Natural killer cell (primary cell): ENCODE measurements at places on chromosomes 7 and 10. TPM values are rescaled to one million over a fixed set of nuclear protein-coding genes. Genes with fewer than 3 reads are reported as not detected.

WEE2 gene
- 0.16 TPM for total RNA-seq

DNA sequence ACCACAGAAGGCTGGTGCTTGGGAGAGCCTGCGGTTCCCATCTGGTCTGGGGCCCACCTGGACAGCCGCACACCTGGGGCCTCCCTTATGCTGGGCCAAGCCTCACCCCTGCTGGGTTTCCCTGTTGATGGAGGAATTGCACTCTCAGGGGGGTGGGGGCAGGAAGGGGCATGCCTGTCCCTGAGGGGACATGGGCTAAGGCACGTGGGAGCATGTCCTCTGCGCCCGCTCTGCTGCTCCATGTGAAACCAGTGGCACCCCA lies 43.4 kb downstream of the OAT start:
- no peak for DNase-seq

DNA sequence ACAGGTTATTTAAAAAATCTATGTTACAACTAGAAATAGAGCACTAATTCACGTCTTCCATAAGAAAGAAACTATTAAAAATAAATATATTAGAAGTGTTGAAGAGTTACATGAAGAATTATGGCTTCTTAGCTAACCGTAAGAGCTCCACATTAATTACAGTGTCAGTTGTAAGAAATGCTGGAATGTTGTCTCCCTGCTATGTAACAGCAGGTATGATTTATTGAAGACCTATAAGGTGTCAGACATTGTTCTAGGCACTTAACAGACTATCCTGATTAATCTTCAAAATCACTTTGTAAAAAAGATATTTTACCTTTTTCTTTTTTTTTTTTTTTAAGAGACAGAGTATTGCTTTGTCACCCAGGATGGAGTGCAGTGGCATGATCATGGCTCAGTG lies 75.8 kb upstream of the NEBL start:
- no peak for DNase-seq

CRHR2 gene
- not detected for total RNA-seq

ICA1 gene
- total RNA-seq = 1.9 TPM

GRCh38 chr7:50317221-50317678 lies 12.7 kb downstream of the IKZF1 start:
- peak; percentile 92 for DNase-seq

DNA sequence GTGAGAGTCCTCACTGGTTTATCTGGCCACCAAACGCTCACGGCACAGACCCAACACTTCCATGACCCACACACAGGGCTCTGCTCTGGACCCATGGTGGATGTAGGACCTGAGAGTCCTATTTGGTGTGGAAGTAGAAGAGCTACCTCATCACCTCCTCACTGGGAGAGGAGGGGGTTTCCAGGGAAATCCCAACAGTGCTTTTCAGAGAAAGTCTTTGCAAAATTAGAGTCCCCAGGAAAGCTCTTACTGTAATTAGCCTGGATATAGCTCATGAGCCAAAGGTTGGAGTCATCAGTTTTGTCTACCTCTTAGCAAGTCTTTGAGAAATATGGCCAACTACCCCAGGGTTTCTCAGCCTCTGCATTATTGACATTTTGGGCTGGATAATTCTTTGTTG lies 34.7 kb upstream of the TARP start:
- DNase-seq = no peak

- DNase-seq = no peak
Observed at GRCh38 chr7:17009007-17009719, 127.4 kb upstream of the AGR3 start.

NEUROD6 gene
- total RNA-seq = not detected

DNA sequence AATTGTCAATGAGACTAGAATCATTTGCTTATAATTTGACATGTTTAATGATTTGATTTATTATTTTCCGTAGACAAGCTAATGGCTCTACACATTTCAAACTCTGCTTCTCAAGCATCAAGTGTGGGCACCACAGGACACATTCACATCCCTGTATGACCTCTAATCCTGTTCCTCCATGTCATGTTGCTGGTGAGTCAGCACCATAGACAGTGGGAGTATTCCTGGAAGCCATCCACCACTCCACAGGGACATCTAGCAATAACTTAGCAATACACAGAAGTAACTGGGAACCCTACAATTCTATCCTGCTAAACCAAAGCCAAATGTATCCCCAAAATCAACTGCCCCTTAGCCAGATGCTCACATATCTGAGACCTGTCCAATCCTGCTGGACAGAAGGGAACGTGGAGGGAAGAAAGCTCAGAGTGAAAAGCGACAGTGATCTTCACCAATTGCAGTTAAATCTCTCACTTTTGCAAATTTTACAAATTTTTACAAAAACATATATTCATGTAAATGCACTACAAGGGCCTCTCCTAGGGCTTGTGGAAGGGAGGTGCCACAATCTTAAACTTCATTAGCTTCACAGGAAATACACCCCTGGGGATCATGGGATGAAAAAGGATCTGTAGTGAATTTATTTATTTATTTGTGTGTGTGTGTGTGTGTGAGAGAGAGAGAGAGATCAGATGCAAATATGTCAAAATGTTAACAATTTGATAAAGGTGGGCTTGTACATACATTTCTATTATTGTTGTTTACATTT lies 126.5 kb downstream of the GFRA1 start:
- no peak for DNase-seq

- peak; percentile 40 for DNase-seq
Observed at GRCh38 chr7:149868623-149869290, 5.0 kb upstream of the ATP6V0E2 start.

SNCG gene
- total RNA-seq = not detected

GRCh38 chr10:37976091-37976879 lies at the start of gene ZNF25:
ZNF25 (minus strand) TSS chr10:37976647; CDS start chr10:37971722, 4,925 bp downstream.
- DNase-seq = peak; percentile 100

GRCh38 chr10:78190051-78190825 lies 156.6 kb downstream of the RPS24 start:
- DNase-seq = no peak

GRCh38 chr7:47540387-47541350 lies 41.2 kb downstream of the TNS3 start:
- DNase-seq = no peak

FFAR4 gene
- not detected for total RNA-seq

PNLIPRP2 gene
- total RNA-seq = not detected

FAM25C gene
- not detected for total RNA-seq

HOXA1 gene
- 1.1 TPM for total RNA-seq

DNA sequence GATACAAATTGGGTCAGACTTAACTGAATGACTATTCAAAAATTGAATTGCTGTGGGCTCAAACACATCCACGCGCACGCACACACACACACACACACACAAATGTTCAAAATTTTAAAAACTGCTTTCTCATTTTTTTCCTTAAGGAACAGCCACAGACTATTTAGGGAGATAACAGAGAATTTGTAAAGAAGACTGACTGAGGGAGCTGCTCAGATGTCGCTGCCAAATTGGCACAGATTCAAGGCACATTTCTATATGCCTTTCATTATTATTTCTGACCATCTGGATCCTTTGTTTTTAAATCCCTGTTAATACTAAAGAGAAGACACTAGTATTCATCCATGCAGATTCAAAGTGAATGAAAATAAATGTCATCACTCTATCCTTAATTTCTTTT lies 154.8 kb downstream of the DGKB start:
- no peak for DNase-seq

- no peak for DNase-seq
Observed at GRCh38 chr10:69446650-69447151, 4.6 kb upstream of the TSPAN15 start.

KCND2 gene
- total RNA-seq = not detected

MUC12 gene
- not detected for total RNA-seq

DNA sequence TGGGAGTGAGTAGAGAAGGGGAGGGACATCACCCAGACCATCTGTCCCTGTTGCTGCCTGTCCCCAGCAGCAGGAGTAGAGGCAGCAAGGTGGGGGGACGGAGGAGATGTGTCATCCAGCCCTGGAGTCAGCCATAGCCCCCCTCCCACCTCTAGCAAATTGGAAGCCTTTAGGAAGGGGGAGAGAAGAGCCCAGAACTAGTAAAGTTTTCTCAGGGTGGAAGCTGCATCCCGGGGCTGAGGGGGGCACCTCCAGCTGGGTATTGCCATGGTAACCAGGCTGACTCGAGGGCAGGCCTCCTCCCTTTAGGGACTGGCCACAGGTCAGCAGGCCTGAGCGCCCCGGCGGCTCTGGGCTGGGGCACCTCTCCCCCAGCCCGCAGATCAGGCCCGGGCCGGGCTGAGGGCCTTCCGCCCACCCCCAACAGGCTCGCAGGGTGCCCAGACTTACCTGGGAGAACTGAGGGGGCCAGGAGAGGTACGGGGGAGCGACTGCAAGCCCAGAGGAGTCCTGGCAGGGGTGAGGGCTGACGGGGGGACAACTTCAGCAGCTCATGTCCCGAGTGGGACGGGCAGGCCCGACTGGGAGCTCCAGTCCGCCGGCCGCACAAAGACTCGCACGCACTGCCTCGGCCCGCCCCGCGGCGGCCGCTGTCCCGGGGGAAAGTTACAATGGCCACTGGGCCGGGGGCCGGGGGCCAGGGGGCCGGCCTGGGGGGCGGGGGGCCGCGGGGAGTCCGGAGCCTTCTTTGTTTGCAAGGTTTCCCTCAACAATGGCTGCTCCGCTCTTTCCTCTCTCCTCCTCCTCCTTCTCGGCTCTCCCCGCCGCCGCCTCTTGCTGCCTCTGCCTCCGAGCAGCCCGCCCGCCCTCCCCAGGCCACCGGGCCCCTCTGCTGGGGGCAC lies 6.0 kb downstream of the LDB1 start:
- DNase-seq = peak; percentile 24

ZPBP gene
- not detected for total RNA-seq

GRCh38 chr10:113274176-113274829 lies 278.6 kb upstream of the HABP2 start:
- no peak for DNase-seq

- no peak for DNase-seq
Observed at GRCh38 chr10:96263176-96263575, 8.2 kb downstream of the BLNK start.

FAM3C gene
- 37.0 TPM for total RNA-seq

LOXL4 gene
- total RNA-seq = not detected

LRRC17 gene
- 0.63 TPM for total RNA-seq

TACR2 gene
- not detected for total RNA-seq

GRCh38 chr10:34373211-34373610 lies 441.9 kb downstream of the PARD3 start:
- no peak for DNase-seq

DNA sequence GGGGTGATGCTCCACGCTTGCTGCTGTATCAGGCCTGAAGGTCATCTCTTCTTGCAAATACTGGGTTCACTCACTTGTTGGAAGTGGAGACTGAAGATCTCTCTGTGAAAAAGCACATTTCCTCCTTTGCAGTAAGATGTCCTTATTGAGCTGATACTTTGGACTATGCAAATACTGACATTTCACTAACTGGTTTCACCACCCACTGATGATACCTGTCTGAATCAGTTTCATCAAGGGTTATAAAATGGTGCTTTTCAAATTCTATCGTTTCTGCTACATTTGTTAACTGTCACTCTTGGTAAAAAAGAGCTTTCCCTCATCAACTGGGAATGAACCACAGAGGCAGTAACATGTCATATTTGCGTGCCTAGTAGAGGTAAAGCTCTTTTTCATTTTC lies 35.5 kb downstream of the RAB19 start:
- DNase-seq = no peak

DNA sequence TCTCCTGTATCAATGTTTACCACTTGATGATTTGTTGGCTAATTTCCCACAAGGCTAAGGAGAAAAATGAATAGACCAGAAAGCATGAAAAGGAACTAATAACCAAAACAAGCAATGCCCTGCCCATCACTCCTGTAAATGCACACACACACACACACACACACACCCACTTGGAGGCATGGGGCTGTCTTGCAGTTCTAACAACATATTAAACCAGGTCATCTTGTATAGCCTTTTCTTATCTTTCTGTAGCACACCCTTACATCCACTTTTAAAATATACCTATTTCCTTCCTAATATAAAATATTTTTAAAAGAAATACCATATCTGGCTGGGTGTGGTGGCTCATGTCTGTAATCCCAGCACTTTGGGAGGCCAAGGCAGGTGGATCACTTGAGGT lies 105.3 kb downstream of the CTTNBP2 start:
- no peak for DNase-seq

DNA sequence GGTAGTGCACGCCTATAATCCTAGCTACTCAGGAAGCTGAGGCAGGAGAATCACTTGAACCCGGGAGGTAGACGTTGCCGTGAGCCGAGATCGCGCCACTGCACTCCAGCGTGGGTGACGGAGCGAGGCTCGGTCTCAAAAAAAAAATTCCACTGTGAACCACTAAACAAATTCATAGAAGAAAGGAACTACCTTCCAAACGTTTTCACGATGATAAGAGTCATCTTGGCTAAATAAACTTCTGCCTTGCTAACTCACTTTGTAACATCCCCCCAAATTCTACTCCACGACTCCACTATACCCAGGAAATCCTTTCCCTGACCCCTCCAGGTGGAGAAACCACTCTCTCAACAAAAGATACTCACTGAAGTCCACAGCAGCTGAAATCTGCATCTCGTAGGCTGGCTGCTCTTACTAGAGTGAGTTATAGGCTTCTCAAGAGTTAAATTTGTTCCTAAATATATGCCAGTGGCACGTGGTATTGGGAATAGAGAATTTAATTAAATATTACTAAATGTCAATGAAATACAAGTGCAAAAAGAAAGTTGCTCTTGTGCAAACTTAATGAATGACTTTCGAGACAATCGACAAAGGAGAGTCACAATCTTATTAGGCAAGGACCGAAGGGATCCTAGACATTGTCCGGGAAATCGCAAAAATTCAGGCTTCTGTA lies 1.6 kb upstream of the GTF2I start:
- no peak for DNase-seq

DNA sequence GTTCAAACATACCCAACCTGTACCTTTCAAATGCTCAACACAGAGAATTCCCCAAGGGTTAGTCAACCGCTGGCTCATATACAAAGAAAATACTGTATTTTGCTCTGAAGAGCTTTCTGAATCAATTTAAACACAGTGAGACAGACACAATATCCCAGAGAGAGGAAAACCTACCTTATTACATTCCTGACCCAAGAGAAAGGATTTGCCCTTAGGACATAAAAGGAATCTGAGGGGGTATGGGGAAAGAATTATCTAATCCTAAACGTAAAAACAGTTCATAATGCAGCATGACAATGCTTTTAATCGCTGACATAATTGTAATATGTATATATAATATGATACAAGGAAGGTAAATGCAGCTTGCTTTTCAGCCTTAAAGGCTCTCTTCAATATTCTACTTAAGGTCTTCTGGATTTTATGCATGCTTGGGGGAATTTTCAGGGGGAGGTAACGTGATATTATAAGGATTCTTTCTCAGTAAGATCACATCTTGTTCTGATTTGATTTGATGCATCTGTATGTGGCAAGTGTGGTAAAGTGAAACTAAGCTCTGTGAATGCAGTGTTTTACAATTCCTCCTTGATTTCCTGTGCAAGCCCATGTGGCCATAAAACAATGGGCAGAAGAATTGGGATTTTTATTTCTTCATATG lies 240.5 kb downstream of the GLI3 start:
- no peak for DNase-seq

- no peak for DNase-seq
Observed at GRCh38 chr10:70833601-70834000, 17.9 kb downstream of the SGPL1 start.
